ENCODE measurements at places on chromosomes 6 and 20.

GRCh38 chr20:38192323-38192885 is 27.3 kb upstream of the TGM2 start:
- DNase-seq = no peak

DNA sequence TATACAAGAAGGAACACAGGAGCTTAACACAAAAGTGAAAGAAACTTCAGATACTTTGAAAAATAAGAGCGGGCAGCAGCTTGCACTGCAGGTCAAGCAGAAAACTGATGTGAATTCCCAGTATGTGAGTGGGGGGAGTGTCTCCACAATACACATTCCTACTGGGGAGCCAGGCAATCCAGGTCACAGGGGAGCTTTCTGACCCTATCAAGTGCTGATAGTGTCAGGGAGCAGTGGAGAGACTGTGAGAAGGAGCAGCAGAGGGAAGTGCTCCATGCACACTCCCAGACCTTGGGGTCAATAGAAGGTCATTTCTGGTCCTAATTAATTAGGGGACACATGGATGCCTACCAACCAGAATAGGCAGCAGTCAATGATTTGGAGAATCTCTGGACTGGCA is 59.4 kb downstream of the PDSS2 start:
- DNase-seq = no peak

- no peak for DNase-seq
Observed at GRCh38 chr6:24919056-24919892, 16.5 kb downstream of the RIPOR2 start.

- peak; percentile 17 for DNase-seq
Observed at GRCh38 chr6:33426590-33427511, 7.0 kb downstream of the SYNGAP1 start.

- DNase-seq = no peak
Observed at GRCh38 chr20:51284871-51285270, 257.6 kb downstream of the NFATC2 start.

DNA sequence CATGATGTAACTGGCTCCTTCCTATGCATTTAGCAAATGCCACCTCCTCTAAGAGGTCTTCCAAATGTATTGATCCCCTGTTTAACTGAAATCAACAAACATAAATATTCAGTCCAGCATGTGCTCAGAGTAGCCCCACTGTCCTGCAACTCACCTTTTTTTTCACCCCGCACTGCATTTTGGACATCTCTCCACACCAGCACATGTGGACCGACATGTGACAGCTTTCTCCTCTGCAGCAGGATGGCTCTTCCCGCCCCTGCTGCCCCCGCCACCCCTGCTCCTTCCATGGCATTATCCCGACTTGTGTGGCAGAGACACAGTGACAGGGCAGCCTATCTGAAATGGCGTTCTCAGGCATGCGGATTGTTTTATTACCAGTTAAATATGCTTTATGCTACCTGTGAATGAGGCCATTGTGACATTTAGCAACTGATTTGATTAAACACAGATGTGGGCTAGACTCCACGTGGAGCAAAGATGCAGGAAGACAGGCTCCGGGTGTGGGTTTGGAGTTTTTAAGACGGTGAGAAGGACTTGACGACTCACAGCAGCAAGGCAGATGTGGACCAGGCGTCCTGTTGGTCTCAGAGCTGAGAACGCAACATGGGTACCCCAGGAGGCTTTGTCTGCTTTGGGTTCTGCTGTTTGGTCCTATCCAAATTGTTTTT is 161.2 kb downstream of the EYA2 start:
- no peak for DNase-seq
